ENCODE measurements at places on chromosomes 5 and 9. TPM values are rescaled to one million over a fixed set of nuclear protein-coding genes. Genes with fewer than 3 reads are reported as not detected.
A peak's percentile ranks its signal among the peaks of the same experiment; 100 is the strongest.

GRCh38 chr5:172740428-172741205, 30.4 kb downstream of the DUSP1 start:
- no peak for DNase-seq

GRCh38 chr5:139426203-139426885, 13.0 kb downstream of the DNAJC18 start:
- no peak for DNase-seq

DNA sequence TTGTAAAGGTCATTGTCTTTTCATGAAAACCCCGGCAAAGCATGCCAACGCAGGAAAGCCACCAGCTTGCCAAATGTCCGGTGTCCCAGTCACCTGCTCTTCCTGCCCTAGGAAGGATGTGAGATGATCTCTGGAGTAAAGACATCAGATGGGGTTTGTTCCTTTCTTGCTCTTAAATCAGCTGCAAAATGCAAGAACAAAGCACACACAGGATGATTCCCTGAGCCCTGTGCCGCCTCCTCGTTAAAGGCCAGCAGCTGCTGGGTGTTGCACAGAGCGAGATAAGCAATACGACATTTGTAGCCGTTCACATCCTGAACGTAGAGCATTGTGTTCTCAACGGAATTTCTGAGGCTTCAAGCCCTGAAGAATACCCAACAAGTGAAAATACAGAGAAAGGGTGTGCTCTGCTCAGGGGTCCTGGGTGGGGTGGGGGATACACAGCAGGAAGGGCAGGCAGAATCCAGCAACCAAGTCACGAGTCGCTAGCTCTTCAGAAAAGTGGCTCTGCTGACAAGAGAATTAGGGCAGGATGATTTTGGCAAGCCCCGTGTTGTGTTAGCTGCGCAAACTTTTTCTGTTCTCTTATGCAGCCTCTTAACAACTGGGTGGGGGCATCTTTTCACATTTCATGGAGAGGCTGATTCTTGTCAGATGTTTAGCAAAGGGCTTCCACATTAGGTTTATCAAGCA, 229.2 kb upstream of the MAP3K1 start:
- no peak for DNase-seq

GRCh38 chr9:33952066-33952465, 96.6 kb downstream of the UBAP2 start:
- DNase-seq, result no peak

DNA sequence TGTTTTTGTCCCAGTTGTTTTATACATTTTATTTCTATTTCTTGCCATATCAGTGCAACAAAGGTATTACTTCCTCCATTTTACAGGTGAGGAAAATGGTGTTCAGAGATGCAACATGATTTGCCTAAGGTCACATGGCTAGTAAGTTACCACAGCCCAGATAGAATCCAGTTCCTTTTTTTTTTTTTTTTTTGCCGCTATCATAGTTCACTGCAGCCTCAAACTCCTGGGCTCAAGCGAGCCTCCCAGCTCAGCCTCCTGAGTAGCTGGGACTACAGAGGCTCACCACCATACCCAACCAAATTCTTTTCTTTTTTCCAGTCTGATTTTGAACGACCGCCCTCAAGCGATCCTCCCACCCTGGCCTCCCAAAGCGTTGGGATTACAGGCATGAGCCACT, 480 bp upstream of the CCDC69 start:
- no peak for DNase-seq

- DNase-seq, result no peak
Observed at GRCh38 chr5:92237896-92238295, 854.8 kb upstream of the ARRDC3 start.

GRCh38 chr5:128649192-128649591, 111.1 kb upstream of the FBN2 start:
- DNase-seq, result no peak

DNA sequence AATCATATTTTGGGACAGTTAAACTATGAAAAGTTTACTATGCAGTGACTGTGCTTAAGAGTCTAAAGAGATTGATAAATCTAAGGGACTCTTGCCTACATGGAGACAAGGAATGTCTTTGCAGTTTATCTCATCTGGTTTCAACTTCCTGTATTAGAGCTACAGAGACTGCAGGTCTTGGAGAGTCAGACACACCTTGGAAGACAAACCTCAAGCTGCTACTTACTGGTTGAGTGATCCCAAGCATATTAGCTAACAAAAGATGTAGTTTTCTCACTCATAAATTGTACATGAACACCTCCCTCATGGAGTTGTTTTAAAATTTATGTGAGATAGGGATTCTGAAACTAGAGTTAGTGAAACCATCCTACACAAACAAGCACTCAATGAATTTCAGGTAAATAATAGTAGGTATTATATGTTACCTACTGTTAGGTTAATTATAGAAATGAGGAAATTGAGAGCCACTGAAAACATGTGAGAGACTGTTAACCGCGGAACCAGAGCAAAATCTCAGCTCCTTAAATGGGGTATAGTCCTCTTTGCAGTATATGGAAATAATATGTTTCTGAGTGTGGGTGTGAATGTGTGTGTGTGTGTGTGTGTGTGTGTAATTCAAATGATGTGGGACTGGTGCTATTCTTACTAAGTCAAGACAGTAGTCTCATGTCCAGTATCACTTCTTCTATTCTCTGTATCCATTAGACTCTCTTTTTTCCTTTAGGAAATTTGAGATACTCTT, 752.1 kb downstream of the DTWD2 start:
- no peak for DNase-seq

DNA sequence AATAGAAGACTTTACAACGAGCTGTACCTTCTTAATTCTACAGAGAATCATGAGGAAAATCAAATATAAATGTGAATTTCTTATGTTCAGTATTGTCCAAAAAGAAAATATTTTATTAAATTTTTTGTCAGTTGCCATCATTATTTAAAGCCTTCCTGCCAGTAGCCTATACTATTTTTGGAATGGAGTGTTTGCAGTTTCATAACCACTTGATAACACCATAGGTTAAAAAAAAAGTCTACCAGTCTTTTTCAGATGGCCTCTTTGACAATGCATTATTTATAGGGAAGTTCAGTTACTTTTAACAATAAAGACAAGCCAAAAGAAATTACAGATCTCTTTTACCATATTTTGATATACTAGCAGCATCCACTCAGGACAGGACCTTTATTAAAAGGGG, 80.3 kb upstream of the CCDC152 start:
- no peak for DNase-seq

GRCh38 chr5:176647843-176648473, 674 bp downstream of the TSPAN17 start:
- peak; percentile 53 for DNase-seq

DNA sequence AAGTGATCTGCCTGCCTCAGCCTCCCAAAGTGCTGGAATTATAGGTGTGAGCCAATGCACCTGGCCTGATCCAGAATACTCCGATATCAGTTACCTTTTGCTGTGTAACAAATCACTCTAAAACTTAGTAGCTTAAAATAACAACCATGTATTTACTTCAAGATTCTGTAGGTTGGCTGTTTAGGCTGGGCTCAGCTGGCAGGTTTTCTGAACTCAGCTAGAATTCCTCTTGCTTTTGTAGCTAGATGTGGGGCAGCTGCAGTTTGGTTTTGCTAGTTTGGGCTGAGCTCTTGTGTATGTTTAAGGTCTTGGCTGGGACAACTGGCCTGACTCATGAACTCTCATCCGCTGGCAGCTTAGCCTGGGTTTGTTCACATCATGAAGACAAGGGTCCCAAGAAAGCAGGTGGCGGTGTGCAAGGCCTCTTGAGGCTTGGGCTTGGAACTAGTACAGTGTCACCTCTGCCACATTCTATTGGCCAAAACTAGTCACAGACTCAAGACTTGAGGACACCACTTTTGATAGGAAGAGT, 138.3 kb upstream of the SHB start:
- no peak for DNase-seq

GRCh38 chr9:38393128-38393796, 760 bp downstream of the ALDH1B1 start:
- no peak for DNase-seq

- DNase-seq, result no peak
Observed at GRCh38 chr9:4994166-4994890, 9.3 kb downstream of the JAK2 start.

DNA sequence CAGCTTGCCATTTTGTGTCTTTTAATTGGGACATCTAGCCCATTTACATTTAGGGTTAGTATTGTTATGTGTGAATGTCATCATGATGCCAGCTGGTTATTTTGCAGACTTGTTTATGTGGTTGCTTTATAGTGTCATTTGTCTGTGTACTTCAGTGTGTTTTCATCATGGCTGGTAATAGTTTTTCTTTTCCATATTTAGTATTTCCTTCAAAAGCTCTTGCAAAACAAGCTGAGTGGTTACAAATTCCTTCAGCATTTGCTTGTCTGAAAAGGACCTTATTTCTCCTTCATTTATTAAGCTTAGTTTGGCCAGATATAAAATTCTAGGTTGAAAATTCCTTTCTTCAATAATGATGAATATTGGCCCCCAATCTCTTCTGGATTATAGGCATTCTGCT, 28.5 kb upstream of the TNFSF15 start:
- DNase-seq, result no peak

DNA sequence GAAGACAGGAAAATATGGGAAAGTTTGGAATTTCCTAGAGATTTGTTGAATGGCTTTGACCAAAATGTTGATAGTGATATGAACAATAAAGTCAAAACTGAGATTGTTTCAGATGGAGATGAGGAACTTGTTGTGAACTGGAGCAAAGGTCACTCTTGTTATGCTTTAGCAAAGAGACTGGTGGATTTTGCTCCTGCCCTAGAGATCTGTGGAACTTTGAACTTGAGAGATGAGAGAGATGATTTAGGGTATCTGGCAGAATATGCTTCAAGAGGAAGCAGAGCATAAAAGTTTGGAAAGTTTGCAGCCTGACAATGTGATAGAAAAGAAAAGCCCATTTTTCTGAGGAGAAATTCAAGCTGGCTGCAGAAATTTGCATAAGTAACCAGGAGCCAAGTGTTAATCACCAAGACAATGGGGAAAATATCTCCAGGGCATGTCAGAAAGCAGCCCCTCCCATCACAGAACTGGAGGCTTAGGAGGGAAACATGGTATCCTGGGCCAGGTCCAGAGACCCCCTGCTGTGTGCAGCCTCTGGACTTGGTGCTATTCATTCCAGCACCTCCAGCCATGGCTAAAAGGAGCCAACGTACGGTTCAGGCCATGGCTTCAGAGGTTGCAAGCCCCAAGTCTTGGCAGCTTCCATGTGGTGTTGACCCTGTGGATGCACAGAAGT, 114.3 kb upstream of the STARD4 start:
- DNase-seq, result no peak

- no peak for DNase-seq
Observed at GRCh38 chr5:53882676-53883031, 322.2 kb downstream of the NDUFS4 start.

- no peak for DNase-seq
Observed at GRCh38 chr5:84215521-84215920, 169.2 kb downstream of the EDIL3 start.

DNA sequence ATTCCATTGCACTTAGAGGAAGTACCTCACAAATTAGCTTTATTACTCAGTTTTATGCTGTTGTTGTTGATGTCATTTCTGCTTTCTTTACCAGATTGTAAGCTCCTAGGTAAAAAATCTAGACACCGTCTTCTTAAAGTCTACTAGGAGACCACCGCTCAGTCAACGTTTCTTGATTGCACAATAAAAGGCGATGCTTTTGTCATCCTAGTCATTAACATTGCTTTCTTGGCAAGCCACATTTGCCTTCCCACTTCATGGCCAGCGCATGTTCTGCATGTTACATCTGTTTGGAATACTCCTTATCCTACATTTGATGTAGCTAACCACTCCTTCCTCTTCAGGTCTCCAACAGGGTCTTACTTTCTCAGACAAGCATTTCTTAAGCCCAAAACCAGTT, 464.0 kb upstream of the TUSC1 start:
- no peak for DNase-seq

- peak; percentile 79 for DNase-seq
Observed at GRCh38 chr5:170623576-170624181, 119.9 kb downstream of the KCNIP1 start.

DNA sequence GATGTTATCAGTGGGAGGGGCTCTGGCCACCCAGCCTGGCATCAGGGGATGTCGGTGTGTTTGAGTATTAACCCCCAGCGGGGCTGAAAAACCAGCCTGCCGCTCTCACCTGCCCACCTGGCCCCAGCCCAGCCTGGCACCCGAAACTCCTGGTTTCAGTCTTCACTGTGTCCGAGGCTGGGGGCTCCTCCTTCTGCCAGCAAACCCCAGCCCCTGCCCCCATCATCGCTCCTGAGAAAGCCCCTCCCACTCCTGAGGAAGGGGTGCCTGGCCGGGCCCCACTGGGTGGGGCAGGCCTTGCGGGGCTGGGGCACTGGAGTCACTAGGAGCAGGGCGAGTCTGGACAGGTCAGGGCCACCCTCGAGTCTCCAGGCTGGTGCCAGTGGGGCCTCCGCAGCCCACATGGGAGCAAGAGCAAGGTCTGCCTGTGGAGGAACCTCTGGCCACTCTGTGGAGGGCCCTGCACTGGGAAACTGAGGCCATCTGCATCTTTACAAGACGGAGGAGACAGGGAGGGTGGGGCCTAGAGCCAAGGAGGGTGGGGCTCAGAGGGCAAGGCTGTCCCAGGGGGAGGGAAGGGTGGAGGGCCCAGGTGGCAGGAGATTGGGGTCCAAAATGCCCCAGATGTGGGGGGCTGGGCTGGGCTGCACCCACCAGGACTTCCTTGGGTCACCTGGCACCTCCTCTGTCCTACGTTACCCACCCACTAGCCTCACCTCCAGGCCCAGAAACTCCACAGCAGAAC, 51.5 kb upstream of the NOTCH1 start:
- DNase-seq, result no peak

DNA sequence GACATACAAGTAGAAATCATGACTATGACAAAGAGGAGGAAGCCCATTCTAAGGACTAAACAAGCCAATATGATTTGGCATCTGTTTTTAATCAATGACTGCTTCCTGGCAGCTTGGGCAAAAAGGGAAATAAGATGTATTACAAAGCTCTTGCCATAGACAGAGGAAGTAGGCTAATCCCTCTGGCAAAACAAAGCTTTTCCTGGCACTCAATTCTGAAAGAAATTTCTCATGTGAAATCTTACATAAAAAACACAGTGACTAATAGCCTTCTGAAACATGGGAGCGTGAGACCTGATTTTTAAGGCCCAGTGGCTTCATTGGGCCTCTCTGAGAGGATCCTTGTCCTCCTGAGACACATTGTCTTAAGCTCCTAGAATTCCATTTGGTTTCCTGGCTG, 93.6 kb downstream of the COL23A1 start:
- DNase-seq, result no peak

GRCh38 chr9:128097543-128098296, 29.7 kb downstream of the SLC25A25 start:
- DNase-seq, result no peak

- DNase-seq, result no peak
Observed at GRCh38 chr9:36997414-36997813, 36.7 kb downstream of the PAX5 start.

DNA sequence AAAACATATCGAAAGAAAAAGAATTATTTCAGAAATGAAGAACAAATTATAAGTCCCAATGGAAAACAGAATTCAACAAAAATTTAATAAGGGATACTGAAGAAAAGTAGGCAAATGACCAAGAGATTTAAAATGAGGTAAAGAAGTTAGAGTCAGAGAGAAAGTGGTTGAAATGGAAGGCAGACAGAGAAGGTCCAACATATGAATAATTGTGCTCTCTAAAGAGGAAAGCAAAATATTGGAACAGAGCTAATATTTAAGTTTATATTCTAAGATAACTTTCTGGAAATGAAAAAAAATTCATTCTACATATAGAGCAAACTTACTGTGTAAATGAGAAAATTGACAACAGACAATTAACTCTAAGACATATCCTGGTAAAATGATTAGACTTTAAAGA, 94.1 kb downstream of the PTCH1 start:
- DNase-seq, result no peak

Gene SHISAL2B
- total RNA-seq, result not detected

Gene ITK
- not detected for total RNA-seq

Gene ISL1
- 152 TPM for total RNA-seq

Gene STPG3
- total RNA-seq, result not detected

Gene SLC6A3
- 22.4 TPM for total RNA-seq

Gene RASEF
- 0.25 TPM for total RNA-seq

Data from glutamatergic neuron (in vitro differentiated cells).